RPMI7951 (cell line): ENCODE measurements at places on chromosomes 3 and 15. TPM values are rescaled to one million over a fixed set of nuclear protein-coding genes. Genes with fewer than 3 reads are reported as not detected.

Gene TRANK1
- 14.0 and 15.3 TPM in 2 replicates for total RNA-seq

Gene TUBGCP5
- 20.1 and 21.9 TPM in 2 replicates for total RNA-seq

Gene ECE2
- total RNA-seq, result not detected in 2 replicates

Gene ANKDD1A
- total RNA-seq, result 8.1 and 8.5 TPM in 2 replicates

Gene ERC2
- total RNA-seq, result 0.10 and 0.24 TPM in 2 replicates

Gene KLHL6
- total RNA-seq, result not detected in 2 replicates

Gene SPATA12
- 0.39 TPM in 1 of 2 replicates, not detected in the other for total RNA-seq

Gene CX3CR1
- under 0.01 TPM in 1 of 2 replicates, not detected in the other for total RNA-seq

Gene PTH1R
- not detected in 2 replicates for total RNA-seq

Gene ST8SIA2
- 15.1 and 20.4 TPM in 2 replicates for total RNA-seq

Gene VPS13C
- total RNA-seq, result 20.9 and 30.3 TPM in 2 replicates

Gene MKRN3
- 3.5 and 3.6 TPM in 2 replicates for total RNA-seq

Gene FAM227B
- total RNA-seq, result 6.4 and 7.7 TPM in 2 replicates

Gene PATL2
- total RNA-seq, result 0.20 and 1.1 TPM in 2 replicates

Gene CMTM6
- 203 and 270 TPM in 2 replicates for total RNA-seq

Gene HAUS2
- total RNA-seq, result 42.1 and 59.8 TPM in 2 replicates

Gene POTEB2
- not detected in 2 replicates for total RNA-seq

Gene NR1I2
- total RNA-seq, result 0.12 TPM in 1 of 2 replicates, not detected in the other

DNA sequence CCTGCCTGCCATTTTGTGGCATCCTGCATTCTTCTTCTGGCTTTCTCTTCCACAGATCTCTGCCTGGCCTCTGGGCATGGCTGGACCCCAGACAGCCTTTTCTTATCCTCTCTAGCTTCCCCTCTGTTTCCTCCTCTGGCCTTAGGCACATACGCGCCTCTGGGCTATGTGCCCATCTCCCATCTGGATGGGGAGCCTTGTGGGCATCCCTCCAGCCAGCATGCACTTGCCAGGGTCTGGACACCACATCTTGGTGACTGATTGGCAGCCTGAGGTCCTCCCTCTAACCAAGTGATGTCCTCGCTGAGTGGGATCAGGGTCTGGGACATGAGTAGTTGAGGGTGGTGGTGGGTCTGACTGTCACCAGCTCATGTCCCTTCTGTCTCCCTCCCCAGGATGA lies 12.8 kb downstream of the PLEKHO2 start:
- DNase-seq, result peak; percentile 60

- no peak for DNase-seq
Observed at GRCh38 chr3:187267306-187267705, 24.2 kb downstream of the MASP1 start.

GRCh38 chr15:95259513-95259912 lies 1028.2 kb downstream of the MCTP2 start:
- peak; percentile 71 for DNase-seq

DNA sequence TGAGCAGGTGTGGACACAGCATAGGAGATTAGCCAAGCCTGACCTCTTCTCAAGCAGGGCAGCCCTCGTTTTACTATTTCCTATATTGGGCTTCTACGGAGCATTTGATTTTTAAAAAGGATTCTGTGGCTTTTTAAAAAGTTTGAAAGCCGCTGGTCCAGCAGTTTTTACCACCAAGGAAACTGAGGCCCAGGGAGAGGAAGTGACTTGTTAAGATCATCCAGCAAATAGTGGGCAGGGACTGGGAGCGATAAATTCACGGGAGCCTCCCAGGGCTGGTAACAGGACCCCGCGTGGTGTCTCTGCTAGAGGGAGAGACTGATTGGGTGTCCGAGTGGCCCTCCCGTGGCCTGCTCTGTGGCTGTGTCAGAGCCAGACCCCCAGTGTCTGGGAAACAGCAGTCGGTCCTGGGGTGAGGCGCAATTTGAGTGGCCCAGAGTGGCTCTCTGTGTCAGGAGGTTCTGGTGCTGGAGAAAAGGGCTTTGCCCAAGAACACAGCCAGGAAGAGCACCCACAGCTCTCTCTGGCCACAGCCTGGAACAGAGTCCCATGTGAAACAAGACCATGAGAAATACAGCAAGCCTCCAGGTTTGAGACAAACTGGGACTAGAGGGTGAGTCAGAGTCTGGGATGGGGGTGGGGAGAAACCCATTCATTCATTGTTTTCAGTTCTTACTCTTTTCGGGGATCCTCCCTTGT lies 4.2 kb downstream of the FURIN start:
- DNase-seq, result peak; percentile 83

- peak; percentile 88 for DNase-seq
Observed at GRCh38 chr3:157532529-157533297, 29.5 kb upstream of the VEPH1 start.

DNA sequence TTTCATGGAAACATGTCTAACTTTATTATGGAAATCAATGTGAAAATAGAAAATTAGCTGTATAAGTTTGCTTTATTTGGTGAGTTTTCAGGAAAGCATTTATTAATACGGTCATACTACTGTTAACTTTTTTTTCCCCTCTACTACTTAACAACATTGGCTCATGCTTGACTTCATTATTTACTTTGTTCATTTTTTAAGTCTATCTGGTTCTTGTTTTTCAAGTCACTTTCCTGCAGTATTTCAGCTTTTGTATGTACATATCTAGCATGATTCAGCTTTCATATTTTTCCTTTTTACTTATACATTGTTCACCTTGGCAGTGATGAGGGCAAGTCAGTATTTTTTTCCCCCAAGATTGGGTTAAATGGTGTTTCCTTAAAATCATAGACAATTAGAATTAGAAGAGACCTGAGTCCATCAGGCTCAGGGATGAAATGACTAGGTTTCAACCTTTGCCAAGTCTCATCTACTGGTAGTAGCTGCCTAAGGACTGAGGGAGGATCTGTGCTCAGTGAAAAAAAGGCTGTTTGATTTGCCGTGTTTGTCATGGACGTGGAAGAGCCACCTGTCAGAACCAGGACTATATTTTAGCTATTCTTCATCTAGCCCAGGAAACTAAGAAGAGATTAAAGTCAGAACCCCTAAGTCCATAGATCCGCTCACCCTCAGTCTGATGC lies 15.4 kb downstream of the TMOD3 start:
- DNase-seq, result no peak

GRCh38 chr15:71465131-71465955 lies 345.0 kb upstream of the NR2E3 start:
- DNase-seq, result no peak

GRCh38 chr3:100869787-100870186 lies 123.4 kb downstream of the ABI3BP start:
- DNase-seq, result no peak

- DNase-seq, result no peak
Observed at GRCh38 chr15:89802986-89803824, 11.4 kb downstream of the ANPEP start.

DNA sequence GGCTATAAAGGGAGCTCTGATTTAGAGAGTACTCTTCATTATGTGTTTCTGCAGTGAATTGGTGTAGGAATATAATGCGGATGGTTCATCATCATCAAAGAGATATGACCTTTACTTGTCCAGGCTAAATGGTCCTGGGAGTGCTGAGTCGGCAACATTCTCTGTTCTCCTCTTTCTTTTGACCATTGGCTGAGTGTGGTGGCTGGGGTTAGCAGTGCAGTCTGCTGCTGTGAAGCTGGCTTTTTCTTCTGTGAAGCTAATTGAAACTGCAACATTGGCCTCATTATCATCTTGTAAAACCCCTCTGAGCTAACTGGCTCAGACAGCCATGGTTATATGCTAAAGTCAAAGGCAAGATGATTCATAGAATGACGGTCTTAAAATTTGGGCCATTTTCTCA lies 83.8 kb downstream of the THRB start:
- no peak for DNase-seq

DNA sequence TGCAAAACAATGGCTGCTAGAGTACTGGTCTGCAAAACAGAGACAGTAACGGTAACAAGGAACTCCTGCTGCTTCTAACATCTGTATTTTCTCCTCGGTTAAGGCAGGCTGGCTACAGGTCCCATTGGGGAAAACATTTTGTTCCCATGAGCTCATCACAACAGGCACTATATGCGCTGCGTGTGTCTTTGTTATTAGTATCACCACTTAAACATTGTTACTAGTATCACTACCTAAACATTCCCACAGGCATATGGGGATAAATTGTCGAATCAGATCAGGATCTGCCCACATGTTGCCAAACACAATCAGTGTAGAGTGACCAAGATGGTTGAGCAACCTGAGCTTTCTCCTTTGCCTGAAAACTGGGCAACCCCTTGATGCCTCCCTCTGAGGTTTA lies 77.2 kb downstream of the TOP2B start:
- no peak for DNase-seq

DNA sequence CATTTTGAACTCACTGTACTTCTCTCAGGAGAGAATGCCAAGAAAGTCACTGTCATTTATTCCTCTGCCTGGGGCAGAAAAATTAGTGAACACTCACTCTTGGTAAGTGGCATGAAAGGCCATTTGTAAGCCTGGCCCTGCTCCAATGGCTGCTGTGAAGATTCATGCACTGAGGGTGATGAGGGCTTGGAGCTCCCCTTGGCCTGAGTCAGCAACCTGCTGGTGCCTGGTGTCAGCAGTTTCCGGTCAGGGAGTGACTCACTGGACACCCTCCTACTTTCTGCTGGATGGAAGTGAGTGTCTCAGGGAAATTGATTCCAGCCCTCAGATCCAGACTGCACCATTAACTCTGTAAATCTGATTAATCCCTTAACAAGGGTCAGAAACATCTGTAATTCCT lies 37.6 kb downstream of the TRA2B start:
- DNase-seq, result peak; percentile 99

DNA sequence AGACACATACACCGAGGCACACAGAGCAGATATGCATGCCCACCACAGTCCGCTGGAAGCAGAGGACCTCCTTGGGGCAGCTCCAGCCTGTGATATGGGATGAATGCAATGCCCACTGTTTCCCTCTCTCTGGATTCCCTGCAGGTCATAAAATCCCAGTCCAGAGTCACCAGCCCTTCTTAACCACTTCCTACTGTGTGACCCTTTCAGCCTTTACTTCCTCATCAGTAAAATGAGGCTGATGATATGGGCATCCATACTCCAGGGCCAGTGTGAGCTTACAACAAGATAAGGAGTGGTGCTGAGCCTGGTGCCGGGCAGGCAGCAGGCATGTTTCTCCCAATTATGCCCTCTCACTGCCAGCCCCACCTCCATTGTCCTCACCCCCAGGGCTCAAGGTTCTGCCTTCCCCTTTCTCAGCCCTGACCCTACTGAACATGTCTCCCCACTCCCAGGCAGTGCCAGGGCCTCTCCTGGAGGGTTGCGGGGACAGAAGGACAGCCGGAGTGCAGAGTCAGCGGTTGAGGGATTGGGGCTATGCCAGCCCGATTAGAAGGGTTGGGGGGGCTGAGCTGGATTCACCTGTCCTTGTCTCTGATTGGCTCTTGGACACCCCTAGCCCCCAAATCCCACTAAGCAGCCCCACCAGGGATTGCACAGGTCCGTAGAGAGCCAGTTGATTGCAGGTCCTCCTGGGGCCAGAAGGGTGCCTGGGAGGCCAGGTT lies at the start of gene GNAT1:
Gene GNAT1, plus strand, starts transcription at position 675 of the 725 bp plus-strand sequence. CDS start 116 bp downstream, outside the sequence.
- DNase-seq, result no peak

GRCh38 chr3:87390821-87391220 lies 114.4 kb upstream of the POU1F1 start:
- peak; percentile 2 for DNase-seq

DNA sequence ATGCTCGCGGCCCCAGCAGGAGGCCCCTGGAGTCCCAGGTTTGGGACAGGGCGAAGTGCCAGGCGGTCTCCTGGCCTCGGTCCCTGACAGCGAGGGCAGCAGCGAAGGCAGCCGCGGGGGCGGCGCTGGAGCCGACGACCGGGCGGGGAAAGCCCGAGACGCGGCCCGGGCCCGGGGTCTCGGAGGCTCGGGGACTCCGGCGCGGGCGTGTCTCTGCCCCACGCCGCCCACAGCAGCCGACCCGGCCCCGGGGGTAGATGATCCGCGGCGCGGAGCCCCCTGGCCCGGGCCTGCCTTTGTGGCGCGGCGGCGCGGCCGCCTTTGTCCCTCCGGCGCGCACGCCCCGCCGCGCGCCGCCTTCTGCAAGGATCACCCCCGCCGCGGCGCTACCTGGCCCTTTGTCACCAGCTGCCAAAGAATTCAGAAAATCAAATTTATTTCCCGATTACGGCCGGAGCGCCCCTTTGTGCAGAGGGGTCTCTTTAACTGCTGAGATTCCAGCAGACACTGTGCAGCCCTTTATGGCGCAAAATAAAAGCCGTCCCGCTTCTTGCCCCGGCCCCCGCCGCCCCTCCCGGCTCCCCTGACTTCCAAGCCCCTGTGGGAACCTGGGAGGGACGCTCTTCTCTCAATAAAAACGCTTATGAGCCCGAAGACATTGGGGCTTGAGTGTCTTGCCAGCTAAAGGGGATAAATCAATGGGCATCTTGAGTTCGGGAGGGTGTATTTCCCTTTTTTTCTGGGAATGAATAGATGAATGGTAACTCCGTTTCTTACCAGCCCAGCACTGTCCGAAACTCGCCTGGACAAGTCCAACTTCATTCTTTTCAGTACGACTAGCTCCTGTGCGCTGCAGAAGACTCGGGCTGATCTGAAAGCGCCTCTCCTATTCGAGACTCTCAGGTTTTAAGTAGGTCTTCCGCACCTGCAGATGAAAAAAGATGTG lies 68.4 kb downstream of the HES1 start:
- DNase-seq, result no peak

- DNase-seq, result no peak
Observed at GRCh38 chr15:81443040-81443820, 69.2 kb upstream of the TMC3 start.

GRCh38 chr15:40338041-40338657 lies 2.6 kb downstream of the CCDC9B start:
- peak; percentile 67 for DNase-seq

DNA sequence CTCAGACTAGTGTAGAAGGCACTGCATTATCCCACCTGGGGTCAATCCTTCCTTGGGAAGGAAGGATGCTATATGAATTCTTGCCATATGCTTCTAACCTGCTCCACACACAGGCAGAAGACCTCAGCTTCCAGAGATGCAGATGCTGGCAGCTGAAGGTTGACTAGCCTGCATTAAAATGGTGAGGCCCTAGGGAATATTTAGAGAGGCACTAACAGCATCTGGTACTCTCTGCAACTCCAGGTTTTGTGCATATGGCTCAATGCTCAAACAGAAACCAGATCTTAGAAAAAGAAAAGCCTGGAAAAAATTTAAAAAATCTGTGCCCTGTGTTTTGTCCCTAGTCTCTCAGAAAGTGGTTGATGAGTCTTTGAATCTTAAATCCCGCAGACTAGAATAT lies 56.0 kb upstream of the MYRIP start:
- DNase-seq, result no peak

DNA sequence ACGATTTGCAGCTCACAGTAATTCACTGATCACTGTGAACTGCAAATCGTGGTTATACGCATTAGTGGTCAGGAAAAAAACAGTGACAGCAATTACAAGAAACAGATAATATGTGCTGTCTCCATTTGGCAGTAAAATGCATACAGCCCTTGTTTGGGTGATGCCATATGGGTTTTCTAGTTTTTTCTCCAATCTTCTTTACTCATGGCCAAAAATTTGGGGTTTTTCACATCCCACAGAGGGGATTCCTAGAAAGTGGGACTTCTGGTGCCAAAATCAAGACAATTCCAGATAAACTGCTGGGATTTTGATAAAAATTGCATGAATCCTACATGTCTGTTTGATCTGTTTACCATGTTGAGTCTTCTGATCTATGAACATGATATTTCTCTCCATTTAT lies 15.6 kb downstream of the NDN start:
- DNase-seq, result no peak
